Hippocampal formation (tissue), 2 donors: ENCODE measurements at places on chromosomes 12 and 14.

DNA sequence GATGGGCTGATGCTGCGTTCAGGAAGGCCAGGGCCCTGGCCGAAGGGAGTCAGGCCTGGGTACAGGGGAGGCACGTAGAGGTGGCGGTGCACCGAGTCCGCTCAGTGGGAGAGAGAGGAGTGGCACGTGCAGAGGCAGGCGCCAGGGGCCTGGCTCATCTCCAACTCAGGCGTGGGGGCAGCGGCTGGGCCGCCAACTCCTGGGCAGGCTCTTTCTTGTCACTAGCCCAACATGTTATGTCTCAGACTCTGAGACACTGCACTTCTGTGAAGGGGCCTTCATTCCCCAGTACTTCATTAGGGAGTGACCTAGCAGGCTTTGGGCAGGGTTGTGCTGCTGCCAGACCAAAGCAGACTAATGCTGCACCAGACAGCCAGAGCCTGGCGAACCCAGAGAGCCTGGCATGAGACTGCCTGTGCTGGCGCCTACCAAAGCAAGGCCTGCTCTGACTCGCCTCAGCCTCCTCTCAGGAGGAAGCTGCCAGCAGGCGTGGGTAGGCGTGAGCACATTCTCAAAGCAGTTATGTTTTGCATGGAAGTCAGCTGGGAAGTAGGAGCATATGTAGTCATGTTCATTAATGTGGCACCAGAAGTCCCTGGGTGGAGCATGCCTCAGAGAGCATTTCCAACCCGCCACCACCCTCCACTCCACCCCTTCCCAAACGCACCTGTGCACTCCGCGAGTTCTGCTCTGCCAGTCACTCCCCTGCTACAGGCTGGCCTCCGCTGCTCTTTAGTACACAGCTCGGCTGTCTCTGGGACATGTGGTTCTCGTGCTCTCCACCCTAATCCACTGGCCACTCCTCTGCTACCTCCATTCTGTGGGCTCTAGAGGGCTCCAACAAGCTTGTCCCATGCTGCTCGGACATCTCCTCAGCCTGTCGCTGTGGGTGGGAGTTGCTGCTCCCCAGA, 9.7 kb downstream of the CKB start:
- DNase-seq: no peak

DNA sequence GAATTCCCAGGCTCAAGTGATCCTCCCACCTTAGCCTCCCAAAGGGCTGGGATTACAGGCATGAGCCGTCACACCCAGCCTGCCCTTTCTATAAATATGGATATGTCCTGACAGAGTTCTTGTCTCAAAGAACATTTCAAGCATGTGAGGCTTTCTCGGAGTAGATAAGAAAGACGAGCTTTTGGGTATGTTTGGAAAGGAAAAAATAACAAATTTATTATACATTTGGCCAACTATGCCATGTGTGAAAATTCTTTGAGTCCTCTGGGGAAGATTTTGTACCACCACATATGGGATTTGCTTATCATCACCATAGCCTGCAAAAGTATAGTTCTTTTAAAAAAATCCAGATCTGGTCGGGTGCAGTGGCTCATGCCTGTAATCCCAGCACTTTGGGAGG, 23.7 kb upstream of the MYBPC1 start:
- DNase-seq: no peak

DNA sequence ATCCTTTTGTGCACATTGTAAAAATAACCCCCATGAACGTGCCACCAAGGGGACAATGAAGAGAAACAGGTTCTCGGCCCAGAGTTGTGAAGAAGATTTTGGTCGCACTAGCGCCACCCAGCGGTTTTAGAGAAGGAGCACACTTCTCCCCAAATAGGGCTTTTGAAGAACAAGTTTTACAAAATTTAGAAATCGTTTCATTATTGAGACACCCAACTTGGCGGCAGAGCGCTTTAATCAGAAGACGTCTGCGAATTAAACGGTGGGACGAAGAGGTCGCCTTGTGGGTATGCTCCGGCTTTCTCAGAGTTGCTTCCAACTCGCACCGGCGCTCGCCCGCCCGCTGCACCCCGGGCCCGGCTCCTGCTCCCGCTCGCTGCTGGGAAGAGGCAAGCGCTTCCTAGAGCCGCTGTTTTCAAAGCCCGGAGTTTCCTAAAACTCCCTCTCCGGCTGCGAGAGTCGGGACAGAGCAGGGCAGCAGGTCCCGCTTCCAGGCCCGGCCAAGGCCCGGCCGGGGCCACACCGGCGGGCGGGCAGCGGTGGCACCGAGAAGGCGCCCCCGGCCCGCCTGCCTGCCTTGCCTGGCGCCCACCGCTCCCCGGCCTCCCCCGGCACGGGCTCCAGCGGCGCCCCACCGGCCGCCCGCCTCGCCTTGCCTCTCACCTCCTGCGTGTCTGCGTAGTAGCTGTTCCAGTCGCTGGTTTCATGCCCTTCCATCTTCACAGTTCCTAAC, 645 bp downstream of the FOXA1 start:
- DNase-seq: no peak

GRCh38 chr14:98548071-98548686, 723.8 kb downstream of the BCL11B start:
- DNase-seq: no peak

- DNase-seq: no peak
Measured at GRCh38 chr12:98772818-98773217, 127.7 kb downstream of the APAF1 start.

- peak; percentile 23 for DNase-seq
Measured at GRCh38 chr12:78470354-78471195, 394.0 kb upstream of the SYT1 start.
